ENCODE measurements at places on chromosomes 5 and 9. TPM values are rescaled to one million over a fixed set of nuclear protein-coding genes. Genes with fewer than 3 reads are reported as not detected.

The CNTNAP3 gene
- total RNA-seq = 2.2 TPM

The PLPP7 gene
- total RNA-seq = 8.0 TPM

The ALDH1A1 gene
- 164 TPM for total RNA-seq

The NRARP gene
- total RNA-seq = 0.55 TPM

The FCN2 gene
- total RNA-seq = not detected

The GADD45G gene
- total RNA-seq = 0.20 TPM

The PNPLA7 gene
- total RNA-seq = not detected

The DEPDC1B gene
- 17.9 TPM for total RNA-seq

The FOXD4 gene
- not detected for total RNA-seq

The SPINK13 gene
- 1.8 TPM for total RNA-seq

- DNase-seq = peak; percentile 40
Measured at GRCh38 chr5:178547052-178547666, 43.0 kb downstream of the COL23A1 start.

- no peak for DNase-seq
Measured at GRCh38 chr9:89956331-89956730, 351.5 kb downstream of the GADD45G start.

GRCh38 chr5:801472-801871 lies 16.9 kb upstream of the ZDHHC11B start:
- no peak for DNase-seq

DNA sequence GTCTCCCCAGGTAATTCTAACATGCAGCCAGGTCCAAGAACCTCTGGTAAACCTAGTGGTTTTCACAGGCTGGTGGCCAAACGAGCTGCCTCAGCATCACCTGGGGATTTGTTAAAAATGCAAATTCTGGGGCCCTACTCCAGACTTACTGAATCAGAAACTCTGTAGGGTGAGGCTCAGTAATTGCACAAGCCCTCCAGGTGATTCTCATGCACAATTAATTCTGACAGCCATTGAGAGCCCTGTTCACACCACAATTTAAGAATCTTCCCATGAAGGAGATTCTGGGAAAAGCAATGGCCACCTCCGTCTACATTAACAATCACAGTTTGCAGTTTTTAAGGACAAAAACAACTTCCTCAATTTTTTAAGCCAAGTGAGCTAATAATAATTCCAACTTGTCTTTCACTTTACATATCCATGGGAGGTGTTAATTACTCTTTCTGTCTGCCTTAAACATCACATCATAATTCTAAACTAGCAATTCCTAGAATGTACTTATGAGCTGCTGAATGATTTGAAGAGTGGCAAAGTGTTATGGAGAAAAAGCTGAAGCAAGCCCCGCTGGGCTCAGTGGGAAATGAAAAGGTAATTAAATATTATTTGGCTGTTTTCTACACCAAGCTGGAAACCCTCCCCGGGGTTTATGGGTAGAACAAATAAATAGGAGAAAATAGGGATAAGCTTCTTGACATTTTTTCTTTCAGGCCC lies 70.0 kb downstream of the GLDC start:
- DNase-seq = no peak

GRCh38 chr5:119385136-119385535 lies 29.3 kb downstream of the TNFAIP8 start:
- no peak for DNase-seq

- DNase-seq = no peak
Measured at GRCh38 chr5:116371431-116371830, 203.2 kb downstream of the SEMA6A start.

DNA sequence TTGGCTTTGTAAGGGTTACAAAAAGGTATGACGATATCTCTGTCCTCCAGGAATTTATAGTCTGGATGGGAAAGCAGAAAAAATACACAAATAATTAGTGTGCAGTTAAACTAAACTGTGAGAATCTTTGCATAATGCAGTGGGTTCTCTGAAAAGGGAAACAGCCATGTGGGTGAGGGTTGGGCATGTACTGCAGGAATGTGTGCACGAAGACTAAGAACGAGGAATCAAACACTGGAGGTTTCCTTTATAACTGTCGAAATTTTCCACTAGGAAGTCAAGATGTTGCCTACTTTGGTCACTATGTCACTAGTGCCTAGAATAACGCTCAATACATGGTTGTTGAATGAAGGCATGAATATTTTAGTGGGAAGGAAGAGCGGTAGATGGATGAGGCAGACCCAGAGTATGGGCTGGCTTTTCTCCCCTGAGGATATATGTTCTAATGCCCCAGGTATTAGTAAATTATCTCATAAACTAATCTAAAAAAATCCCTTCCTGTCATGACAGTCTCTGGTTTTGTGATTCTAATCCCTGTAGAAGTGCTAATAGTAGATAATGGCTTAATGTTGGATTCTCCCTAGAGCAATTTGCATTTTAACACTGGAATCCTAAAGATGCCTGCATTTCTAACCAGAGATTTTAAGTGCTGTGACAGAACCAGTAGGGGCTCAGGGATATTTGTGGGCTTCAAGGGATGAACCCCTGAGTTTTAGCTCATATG lies 227.3 kb downstream of the NMUR2 start:
- DNase-seq = no peak

DNA sequence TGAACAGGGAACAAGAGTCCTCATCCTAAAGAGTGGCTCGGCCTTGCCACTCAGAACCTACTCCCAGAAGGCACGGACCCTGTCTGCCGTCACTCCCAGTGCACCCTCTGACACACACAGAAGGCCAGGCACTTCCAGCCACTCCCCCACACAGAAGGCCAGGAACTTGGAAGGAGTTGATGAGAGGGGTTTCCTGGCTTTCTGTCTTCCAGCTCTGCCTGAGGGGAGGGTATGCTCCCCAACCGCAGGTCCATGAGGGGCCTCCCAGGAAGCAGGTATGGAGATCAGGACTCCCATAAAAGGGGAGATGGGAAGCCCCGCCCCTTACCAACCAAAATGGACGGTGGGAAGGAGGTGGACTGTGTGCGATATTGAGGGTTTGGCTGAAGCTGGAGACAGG lies 247.6 kb upstream of the IRX4 start:
- DNase-seq = no peak

- DNase-seq = no peak
Measured at GRCh38 chr9:28301281-28301680, 728.0 kb upstream of the C9orf72 start.

DNA sequence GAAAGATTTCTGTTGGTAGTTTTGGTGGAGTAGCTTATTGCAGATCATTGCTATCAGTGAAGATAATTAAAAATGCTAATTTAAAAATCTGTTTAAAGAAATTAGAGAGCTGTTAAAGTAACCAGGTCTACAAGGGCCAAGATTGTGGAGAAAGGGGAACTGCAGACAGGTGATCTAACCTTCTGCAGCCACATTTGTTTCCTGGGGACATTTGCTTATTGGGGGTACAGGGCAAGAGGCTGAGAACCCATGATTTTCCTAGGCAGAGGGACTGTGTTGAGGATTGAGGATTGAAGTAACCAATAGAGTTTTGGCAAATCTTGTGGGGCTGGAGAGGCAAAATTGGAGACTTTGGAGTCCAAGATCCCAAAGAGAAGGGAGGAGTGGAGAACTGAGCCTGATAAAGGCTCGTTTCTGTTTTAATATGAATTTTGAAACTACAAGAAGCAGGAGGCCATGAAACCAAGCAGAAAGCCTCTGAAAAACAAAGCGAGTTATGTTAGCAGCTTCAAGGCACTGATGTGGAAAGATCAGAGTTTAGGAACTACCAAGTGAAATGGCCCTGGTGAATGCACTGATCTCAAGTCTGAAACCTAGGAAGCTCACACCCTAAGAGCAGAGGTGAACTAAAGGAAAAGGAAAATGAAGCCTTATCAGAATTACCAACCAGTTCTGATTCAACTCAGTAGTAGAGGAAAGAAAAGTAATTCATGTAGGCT lies 219.8 kb upstream of the C9orf72 start:
- peak; percentile 36 for DNase-seq

GRCh38 chr5:169860585-169860984 lies 119.7 kb downstream of the INSYN2B start:
- peak; percentile 62 for DNase-seq

DNA sequence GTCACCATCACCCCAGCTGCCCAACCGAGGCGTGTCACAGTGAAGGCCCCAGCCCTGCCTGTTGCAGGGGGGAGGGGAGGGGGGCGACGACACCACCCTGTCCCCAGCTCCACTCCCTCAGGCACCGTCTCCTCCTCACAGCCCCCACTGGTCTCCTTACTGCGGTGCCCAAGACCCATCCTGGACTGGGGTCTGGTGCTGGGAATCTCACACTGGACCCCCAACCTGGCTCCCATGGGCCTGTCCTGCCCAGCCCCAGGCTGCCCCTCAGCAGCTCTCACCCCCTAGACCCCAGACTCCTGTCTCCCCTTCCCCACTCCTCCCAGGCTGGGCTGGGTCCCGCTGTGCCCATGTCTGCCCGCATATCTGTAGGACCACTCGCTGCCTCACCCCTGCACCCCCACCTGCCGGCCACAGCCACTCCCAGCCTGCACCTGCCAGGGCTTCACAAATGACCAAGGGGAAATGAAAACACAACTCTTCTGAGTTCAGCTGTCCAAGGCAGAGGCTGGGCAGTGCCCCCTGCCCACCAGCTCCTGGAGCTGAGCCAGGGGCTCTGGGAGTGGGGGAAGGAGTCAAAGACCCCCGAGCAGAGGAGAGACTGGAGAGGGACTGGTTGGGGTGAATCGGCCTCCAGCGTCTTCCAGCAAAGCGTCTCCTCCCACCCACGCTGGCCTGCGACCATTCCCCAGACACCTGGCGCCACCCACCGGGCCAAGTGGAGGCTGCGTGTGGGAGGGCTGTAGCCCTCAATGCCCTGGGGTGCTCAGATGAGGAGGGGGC lies 32.6 kb upstream of the EGFL7 start:
- DNase-seq = peak; percentile 10

DNA sequence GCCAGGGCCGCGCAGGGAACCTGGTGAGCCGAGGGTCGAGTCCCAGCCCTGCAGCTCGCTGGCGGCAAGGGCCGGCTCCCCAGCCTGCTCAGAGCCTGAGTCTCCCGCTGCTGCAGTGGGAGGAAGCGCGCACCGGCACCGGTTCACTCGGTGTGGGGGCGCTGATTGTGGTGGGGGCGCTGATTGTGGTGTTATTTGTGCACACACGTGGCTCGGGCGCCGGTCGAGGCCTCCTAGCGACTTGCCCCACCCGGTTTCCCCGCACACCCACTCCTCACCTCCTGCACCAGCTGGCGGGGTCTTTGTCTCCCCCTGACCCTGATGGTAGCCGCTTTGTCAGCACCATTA lies 266.7 kb downstream of the NSG2 start:
- DNase-seq = no peak

GRCh38 chr5:74130155-74130897 lies 504.3 kb downstream of the ARHGEF28 start:
- no peak for DNase-seq

- DNase-seq = peak; percentile 99
Measured at GRCh38 chr9:19994296-19994695, 205.5 kb upstream of the SLC24A2 start.

GRCh38 chr9:114602620-114603019 lies 8.5 kb upstream of the TMEM268 start:
- no peak for DNase-seq

DNA sequence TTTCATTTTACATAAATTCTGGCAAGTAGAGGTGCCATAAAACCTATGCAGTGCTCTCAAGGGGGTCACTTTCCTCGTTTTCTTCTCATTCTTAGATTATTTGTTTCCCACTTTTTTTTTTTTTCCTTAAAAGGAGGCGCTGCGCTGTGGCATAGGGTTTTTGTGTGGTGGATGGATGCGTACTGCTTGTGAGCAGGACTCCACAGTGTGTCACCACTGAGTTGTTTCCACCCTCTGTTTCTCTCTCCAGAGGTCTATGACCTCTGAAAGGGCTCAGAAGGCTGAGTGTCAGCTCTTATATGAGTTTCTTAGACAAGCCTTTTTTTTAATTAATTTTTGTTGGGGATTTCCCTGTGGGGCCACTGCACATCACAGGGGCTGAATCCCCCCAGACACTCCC lies 13.6 kb upstream of the CLTB start:
- DNase-seq = no peak

DNA sequence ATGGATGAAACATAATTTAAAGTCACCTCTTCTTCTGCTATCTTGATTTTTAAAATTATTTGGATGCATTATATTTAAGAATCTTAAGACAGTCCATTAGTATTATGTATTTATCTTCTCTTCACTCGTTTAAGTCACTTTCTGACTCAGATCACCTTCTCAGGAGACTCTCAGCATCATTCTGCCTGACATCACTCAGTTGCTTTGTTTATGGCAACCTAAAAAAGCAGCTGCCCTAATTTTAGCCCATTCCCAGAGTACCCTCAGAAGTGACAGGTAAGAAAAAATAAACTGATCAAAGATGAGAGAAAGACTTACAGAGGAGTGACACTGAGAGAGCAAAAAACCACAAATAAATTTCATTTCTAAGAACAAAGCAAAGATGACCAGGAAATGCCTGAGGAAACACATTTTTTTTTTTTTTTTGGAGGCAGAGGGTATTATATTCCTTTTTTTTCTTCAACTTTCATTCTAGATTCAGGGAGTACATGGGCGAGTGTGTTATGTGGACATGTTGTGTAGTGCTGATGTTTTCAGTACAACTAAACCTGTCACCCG lies 140.5 kb downstream of the MUSK start:
- DNase-seq = no peak

DNA sequence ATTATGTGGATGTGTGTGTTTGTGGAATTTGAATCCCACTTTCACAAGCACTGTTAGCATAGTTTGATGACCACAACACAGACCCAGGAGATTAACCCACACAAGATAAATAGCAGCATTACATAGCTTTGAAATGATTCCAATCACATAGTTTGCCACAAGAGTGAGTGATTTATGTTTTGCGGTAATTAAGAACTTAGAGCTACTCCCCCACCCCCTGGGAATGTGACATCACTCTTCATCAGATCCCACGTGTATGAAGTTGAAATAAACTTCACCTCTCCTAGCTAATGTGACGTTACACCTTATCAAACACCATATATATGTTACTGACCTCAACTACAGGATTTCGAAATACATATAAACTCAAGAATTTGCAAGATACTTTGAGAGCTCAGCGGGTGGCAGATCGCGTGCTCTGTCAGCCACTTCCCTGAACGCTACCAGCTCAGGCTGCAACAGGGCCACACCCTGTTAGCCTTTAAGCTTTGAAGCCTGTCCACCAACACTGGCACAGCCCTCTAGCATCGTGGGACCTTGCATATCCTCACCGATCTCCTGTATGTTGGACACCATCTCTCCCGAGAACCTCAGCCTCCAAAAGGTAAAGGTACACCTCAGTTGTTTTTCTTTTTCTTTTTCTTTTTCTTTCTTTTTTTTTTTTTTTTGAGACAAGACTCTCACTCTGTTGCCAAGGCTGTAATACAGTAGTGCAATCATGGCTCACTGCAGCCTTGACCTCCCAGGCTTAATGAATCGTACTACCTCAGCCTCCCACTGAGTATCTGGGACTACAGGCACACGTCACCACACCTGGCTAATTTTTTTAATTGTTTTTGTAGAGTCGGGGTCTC lies 1.7 kb upstream of the AGTPBP1 start:
- DNase-seq = peak; percentile 86

All from renal cortical epithelial cell (primary cell).